Cortex of kidney (tissue), 1 donor: ENCODE measurements at places on chromosomes 7 and 10.

DNA sequence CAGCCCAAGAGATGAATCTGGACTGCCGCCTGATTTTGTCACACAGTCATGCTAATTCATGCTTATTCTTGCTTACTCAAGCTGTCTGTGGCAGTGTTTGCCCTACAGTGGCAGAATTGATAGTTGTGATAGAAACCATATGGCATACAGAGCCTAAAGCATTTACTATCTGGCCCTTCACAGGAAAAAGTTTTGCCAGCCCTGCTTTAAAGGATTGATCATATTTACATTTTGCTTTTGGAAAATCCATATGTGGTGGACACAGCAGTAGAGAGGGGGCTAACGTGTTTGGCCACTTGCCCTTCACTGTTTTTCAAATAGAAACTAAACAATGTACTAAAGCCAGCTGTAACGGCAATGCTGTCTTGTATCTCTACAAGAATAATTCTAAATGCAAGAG is 974.0 kb upstream of the GHITM start:
- no peak for DNase-seq

- DNase-seq, result no peak
Observed at GRCh38 chr7:129617652-129618051, 6.1 kb downstream of the NRF1 start.

DNA sequence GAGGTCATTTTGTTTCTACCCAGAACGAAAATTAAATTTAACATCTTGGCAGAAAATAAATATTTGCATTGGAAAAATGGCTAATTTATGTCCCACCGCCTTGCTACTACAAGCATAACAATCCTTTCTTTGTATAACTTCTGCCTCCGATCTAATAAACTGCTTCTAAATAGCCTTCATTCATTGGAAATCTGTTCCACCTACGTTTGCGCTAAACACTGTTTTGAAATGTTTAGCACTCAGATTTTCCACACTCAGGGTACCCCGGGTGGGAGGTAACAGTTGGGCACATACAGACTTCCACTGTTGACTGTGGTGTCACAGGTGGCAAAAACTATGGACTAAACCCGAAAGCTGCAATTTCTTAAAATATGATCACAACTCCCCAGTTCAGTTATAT is 96.4 kb downstream of the FGFR2 start:
- no peak for DNase-seq

- DNase-seq, result no peak
Observed at GRCh38 chr7:115217373-115217772, 295.5 kb downstream of the MDFIC start.

- DNase-seq, result no peak
Observed at GRCh38 chr7:33792547-33793105, 112.7 kb upstream of the BMPER start.

DNA sequence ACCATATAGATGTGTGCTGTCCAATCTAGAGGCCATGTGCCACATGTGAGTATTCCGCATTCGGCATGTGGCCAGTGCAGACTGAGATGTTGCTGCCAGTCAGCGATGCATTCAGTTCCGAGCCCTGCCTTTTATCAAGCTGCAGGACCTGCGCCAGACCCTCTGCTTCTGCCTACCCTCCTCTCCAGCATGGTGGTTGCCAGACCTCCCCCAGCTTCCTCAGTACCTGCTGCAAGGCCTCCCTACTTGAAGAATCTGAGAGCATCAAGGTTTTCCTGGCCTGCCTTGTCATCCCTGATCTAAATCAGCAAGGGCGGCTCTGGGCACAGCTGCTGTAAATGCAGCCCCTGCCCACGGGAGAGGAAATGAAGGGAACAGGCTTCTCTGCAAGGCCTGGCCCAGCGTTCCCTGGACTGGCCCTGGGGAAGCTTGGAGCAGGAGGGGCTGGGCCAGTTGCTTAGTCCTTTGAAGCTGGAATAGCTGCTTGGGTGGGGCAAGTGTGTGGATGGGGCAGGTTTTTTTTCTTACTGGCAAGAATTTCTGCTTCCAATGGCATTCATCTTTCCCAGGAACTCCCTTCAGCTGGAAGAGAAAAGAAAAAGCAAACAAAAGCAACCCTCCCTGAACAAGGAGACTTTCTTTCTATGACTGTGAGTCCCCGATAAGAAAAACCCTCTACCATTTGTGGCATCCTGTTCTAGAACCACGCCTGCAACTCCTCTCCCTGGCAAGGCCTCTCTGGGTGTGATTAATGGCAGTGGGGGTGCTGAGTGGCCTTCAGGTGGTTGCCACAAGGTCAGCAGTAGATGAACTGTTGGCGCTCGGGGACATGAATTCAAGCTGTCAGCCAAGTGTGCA is 93.0 kb downstream of the NHLRC2 start:
- no peak for DNase-seq
